ENCODE measurements at places on chromosomes 13 and 19.

- DNase-seq = no peak
Measured at GRCh38 chr19:8421484-8422461, 8.7 kb downstream of the MARCHF2 start.

DNA sequence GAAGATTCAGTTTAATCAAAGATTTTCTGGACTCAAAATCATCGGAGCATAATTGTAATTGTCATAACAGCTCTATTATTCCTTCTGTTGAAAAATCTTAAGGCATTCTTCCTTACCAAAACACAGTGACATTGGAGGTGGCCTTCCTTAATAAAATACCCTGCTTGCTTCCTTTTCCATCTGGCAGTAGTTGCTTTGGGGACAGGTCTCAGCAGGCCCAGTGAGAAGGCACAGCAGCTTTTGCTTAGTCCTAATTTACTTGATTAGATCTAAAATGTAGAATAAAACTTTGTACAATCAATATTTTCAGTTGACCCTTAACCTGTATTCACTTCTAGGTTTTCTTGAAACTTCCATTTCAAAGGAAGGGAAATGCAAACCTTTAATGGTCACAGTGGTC, 471.6 kb downstream of the PCDH20 start:
- no peak for DNase-seq

- DNase-seq = no peak
Measured at GRCh38 chr19:44758596-44758995, 10.1 kb downstream of the BCL3 start.

GRCh38 chr19:48752496-48753365, at the start of gene FUT1:
FUT1 (minus strand) TSS chr19:48752641; CDS start chr19:48751281, 1,360 bp downstream.
- peak; percentile 26 for DNase-seq

GRCh38 chr13:27406178-27406939, 18.1 kb upstream of the GTF3A start:
- DNase-seq = no peak

All from T-helper 9 cell (primary cell).